ENCODE measurements at places on chromosomes 6 and 20.

DNA sequence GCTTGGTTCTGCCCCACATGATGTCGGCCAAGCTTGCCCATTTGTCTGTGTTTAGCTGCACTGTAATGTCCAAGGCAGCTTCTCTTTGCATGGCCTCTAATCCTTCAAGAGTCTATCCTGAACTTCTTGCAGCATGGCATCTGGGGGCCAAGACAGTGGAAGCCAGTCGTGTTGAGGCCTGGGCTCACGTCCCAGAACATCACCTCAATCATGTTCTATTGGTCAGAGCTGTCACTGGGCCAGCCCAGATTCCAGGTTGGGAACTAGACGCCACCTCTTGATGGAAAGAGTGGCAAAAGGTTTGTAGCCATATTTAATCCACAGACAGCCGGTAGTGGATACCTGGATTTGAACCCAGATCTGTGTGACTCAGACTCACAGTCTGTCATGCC lies 25.3 kb downstream of the PPARD start:
- no peak for DNase-seq

DNA sequence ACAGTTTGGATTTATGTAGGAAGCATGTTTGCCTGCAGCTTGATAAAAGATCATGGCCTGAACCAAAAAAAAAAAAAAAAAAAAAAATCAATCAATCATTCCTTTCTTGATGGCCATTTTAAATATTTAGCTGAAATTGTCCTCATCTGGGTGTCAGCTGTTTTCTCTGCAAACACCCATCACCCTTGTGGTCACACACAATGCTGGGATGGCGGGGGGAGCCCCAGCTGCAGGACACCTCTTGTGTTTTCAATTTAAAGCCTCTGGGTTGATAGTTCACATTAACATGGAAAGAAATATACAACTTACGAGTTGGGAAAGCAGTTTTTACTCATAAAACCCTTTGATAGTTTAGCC lies 160.4 kb downstream of the ZFP64 start:
- no peak for DNase-seq

- no peak for DNase-seq
These were observed 35.5 kb downstream of the DHX35 start for GRCh38 chr20:38997622-38998021.

GRCh38 chr20:11266571-11266970 lies 592.8 kb upstream of the JAG1 start:
- no peak for DNase-seq

DNA sequence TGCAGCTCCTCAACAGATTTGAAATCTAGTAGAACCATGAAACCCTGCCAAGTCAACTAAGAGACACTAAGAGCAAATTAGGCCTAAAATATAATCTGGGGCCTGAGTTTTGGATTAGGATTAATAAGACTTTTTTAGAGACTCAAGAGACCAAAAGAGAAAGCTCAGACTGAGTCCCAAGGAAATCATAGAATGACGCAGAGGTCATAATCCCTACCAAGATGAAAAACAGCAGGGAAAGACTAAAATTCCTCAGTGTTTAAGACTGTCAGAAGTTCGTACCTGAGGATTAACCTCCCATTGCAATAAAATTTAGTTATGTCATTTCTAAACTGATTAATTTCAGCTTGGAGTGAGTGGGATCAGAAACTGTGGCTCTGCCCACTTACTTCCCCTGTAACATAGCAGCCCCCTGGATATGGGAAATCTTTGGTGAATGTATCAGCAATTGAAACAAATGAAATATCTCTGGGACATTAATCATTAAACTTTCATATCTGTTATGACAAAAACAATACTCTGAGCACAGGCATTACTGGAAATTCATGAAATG lies 200.3 kb downstream of the EDN1 start:
- no peak for DNase-seq

GRCh38 chr20:62412194-62413024 lies 5.3 kb upstream of the CABLES2 start:
- DNase-seq: no peak

- no peak for DNase-seq
These were observed 85.8 kb downstream of the CEBPB start for GRCh38 chr20:50276119-50277063.

DNA sequence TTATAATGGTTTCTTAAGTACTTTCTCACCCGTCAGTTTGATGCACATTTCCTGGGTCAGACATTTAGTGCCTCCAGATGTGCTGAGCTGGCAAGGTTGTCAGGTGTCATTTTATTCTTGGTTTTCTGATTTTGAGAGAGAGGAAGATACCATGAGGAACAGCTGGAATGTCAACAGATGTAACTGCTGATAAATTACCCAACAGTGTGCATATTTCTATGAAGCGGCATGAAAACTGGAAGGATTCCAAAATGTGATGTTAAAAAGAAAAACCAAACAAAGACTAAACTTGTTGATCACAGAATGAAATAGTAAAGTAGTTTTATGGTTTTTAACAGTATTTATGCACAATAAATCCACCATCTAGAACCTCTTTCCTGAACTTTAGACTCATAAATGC lies 447.3 kb downstream of the HDGFL1 start:
- no peak for DNase-seq

- DNase-seq: no peak
These were observed 392.2 kb upstream of the MARCKS start for GRCh38 chr6:113464960-113465359.

- DNase-seq: no peak
These were observed 559 bp downstream of the APMAP start for GRCh38 chr20:24991897-24992486.

GRCh38 chr20:12207875-12208274 lies 290.2 kb downstream of the BTBD3 start:
- DNase-seq: no peak

DNA sequence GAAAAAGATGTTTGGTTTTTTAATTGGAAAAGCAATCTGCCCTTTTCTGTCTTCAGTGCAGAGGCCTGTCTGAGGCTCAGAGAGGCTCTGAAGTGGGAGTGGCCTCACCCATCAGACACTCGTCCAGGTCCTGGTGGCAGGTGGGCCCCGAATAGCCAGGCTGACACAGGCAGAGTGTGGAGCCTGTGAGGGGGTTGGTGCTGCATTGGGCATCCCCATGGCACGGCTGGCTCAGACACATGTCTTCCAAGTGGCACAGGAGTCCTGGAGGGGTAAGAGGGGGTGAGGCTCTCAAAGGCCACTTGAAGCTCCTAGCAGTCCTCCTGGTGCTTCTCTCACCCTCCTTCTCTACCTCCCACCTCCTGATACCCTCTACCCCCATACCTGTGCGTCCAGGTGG lies 3.8 kb downstream of the NOTCH4 start:
- no peak for DNase-seq

GRCh38 chr6:146868671-146869209 lies 270.0 kb downstream of the ADGB start:
- DNase-seq: no peak

GRCh38 chr6:13038315-13038714 lies 290.0 kb downstream of the TBC1D7 start:
- DNase-seq: no peak

- no peak for DNase-seq
These were observed 48.1 kb downstream of the CNKSR3 start for GRCh38 chr6:154462425-154462824.

- DNase-seq: no peak
These were observed 986.9 kb upstream of the MANEA start for GRCh38 chr6:94590416-94590815.

DNA sequence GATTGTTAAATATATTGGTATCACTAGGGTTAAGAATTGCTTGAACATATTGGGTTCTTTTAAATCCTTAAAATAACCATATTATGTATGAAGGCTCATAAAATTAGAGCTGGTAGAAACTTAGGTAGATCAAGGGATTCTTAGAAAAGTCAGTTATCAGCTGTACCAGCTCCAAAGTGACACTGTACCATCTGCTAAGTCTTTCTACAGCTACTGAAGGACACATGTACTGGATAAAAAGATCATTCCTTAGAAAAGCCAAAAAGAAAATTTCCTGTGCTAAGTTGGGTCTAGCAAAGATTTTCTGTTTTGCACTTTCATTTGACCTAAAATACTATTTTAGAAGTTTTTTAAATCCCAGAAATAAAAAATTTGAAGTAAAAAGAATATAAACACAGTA lies 130.4 kb downstream of the CD164 start:
- DNase-seq: no peak

DNA sequence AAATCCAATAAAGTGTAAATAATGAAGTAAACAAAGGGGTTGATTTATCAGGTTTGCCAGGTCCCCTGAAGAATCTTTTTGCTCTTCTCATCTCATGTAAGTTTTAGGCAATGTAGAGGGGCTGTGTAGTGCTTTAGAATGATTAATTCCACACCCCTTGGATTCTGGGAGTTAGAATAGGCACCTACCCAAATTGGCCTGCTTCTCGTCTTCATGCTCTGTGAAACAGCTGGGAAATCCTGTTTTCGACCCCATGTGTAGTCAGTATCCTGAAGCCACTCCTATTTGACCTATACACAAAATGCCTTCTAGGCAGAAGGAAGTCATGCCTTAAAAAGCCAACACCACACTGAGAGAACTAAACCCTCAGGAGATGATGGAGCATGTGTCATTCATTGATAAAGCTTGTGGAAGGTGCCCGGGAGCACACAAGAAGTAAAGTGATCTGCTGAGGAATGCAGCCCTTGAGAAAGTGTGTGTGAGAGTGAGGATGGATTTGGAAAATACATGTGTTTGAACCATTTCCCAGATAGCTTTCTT lies 170.9 kb downstream of the KLHL32 start:
- DNase-seq: no peak

DNA sequence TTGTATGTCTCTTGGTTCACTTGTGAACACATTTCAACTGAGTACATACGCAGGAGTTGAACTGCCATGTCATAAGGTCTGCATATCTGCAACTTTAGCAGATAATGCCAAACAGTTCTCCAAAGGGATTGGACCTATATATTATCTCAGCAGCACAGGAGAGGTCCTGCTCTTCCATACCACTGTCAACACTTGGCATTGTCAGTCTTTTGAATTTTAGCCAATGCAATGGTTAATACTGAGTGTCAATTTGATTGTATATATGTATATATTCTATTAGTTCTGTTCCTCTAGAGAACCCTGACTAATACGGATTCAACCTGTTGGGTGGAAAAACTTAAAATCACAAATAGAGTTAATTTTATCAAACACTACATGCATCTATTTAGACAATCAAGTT lies 26.1 kb upstream of the ARHGAP18 start:
- no peak for DNase-seq

DNA sequence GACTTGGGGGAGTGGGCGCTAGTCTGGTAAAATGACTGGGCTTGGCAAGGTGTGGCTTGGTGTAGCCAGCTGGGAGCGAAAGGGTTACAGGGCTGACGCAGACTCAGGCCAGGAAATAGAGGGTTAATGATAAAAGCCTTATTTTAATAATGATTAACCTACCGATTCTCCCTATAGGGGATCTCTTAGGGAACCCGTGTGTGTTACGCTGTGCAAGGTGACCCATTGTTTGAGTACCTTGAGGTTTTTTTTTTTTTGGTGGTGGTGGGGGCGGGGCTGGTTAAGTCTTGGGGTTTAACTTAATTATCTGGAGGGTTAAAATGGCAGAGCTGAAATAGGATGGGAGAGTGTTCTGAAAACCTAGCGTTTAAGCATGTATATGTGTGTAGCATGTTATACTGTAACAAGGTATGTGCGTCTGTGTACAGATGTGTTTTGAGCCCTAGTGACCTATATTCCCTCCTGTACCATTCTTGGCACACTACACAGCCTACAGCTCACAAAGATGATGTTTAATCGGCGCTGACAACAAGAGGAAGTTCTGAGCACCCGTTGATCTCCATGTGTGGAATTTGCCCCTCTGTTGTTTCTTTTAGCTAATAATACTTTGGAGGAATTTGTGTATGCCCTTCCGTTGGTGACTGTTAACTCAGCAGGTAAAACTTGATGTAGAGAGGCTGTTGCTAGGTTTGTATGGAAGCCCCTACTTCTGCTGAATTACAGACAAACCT lies 1.3 kb downstream of the CARMIL1 start:
- DNase-seq: no peak

GRCh38 chr6:107555449-107555848 lies 65.5 kb downstream of the SOBP start:
- DNase-seq: no peak

DNA sequence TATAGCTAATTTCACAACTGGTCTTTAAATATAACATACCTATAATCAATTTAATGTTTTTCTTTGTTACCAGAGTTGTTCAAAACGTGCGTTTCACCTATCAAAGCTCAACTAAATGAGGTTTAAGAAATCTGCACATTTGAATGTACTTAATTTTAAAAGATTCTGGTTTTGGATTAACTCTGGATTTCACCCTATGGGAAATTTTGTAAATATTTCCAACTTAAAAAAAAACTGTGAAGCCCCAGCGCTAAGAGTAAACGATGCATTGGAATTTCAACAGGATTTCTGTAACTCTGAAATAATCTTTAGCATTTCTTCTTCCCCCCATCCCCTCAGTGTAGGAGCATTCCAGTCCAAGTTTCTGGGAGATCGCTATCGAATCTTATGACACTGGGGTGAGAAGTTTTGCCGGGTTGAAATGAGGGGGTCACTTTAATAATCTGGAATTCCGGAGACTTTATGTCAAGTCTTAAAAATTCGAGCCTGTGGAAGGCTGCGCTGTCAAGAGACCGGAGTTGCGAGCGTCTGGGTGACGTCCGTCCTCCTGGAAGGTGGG lies 643 bp upstream of the MAP3K4 start:
- no peak for DNase-seq

- DNase-seq: no peak
These were observed 70.3 kb upstream of the CLDN20 start for GRCh38 chr6:155193526-155193925.

DNA sequence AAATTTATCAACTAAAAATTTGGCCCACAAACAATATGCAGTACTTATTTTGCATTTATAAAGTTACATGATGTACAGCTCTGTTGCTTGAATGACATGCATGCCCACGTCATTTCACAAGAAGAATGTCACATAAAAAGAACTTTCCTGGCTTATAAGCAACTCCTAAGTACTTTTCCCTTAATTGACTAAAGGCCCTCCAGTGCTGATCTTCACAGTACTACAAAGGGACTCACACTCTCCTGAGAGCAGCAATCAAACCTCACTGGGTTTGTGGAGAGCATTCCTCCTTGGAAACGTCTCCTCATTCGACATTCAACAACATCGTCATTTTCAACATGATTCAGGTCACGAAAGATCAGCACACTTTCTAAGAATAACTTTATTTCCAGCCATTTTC lies 111.1 kb downstream of the IPCEF1 start:
- no peak for DNase-seq

DNA sequence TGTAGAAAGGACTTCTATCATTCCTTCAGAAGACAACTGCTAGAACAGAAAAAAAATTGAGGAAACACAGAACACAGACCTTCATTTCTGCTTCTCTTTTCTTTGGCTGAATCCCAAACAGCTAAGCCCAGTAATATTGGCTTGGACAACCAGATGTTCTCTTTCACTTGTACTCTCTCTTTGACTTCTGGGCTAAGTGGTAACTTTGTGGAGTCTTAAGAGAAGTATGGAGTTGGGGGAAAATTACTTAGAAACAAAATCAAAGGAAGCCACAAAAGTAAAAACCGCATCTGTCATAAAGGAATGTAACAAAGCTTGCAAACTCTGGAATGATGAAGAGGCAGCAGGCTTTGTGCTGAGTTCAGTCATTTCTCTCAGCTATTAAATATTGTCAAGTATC lies 587.5 kb downstream of the CBLN4 start:
- DNase-seq: no peak

Data from T-helper 1 cell (primary cell).